HEK293T (cell line): ENCODE measurements at places on chromosomes 5 and 9.

GRCh38 chr9:206481-206880 lies 8.2 kb upstream of the DOCK8 start:
- DNase-seq, result no peak

DNA sequence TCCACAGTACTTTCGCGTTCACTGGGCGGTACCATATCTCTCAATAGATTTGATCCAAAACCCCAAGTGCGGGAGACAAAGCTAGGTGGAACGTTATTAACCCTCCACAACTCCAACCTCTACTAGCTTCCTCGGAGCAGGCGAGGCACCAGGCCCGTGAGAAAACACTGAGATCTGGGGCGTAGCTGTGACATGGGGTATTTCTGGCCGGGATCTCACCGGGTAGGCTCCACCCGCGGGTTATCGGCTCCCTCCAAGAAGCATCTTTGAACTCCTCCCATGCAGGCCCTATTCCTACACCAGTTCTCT lies 350 bp upstream of the SLC25A46 start:
- DNase-seq, result peak; percentile 57

DNA sequence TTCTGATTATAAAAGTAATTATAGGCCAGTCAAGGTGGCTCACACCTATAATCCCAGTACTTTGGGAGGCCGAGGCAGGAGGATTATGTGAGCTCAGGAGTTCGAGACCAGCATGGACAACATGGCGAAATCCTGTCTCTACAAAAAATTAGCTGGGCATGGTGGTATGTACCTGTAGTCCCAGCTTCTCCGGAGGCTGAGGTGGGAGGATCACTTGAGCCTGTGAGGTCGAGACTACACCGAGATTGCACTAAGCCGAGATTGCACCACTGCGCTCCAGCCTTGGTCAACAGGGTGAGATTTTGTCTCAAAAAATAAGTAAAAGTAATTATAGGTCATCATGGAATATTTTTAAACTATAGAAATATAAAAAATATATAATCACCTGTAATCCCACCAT lies 18.1 kb downstream of the IRF1 start:
- DNase-seq, result no peak

GRCh38 chr5:10621832-10622231 lies 58.0 kb downstream of the ANKRD33B start:
- DNase-seq, result no peak

DNA sequence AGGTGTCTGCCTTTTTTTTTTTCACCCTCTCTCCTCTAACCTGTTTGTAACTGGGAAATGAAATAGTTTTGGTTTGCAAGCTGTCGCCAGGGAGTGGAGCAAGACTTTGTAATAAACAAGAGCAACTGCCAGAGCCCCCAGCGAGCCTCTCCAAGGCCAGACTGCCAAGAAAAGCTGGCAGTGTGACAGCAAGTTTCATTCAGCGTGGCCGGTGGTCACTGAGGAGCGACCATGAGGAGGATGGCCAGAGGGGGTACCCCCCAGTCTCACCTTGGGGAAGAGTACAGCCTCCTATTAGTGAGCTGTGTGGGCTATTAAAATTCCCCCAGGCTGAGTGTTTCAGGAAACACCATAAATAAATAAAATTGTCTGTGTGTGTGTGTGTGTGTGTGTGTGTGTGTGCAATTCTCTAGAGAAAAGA lies 49.9 kb downstream of the ZFAND5 start:
- peak; percentile 19 for DNase-seq

DNA sequence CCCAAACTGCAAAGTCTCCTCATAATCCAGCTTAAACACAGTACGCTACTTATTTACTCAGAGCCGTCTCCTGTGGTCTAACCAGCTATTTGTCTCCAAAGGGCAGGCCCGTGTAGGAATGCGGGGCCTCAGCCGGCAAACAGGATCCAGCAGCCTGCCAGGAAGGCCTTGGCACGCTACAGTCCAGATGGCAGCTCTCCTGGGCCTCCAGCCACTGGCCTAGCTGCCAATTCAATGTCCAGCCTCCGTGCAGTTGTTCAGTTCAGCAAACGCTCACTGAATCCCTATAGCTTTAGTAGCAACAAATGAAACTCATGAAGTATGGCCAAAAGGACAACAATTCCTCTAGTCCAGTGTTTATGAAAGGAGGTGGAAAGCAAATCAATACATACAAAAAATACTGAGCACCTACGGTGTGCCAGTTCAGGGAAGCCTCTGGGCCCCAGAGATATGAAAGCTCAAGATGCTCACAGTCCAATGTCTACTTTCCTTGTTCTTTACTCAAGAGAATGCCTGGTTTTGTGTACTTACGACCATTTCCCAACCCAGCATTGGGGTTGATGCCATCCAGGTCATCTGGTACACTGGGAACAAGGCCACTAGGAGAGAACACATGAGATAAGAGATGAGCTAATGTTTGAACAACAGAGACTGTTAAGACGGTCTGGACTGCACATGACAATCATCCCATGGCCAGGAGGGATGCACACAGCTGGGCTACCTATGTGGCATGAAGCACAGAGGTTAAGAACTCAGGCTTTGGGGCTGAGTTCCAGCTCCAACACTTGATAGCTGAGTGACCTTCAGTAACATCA lies 8.3 kb downstream of the CDK5RAP2 start:
- DNase-seq, result no peak

DNA sequence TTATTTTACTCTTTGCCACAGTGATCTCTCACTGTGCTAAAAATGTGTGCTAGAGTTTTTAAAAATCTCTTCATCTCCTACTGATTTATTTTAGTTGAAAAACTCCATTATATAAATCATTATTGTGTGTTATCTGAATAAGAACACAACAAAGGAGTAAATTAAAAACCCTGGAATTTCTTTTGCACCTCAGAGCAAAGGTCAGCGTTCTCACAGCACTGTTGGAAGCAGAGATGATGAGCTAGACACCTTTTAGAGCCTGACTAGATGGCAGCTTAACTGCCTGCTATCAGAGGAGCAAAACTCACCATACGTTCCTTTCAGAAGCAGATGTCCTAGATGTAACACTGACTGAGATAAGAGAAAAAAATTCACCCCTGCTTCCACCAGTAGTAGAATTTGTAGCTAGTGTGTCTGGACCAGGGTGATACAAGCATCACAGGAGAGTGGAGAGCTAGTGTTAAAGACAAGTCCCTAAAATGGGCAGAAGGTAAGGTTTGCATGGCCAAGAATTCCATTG lies 147.1 kb downstream of the ENTREP1 start:
- no peak for DNase-seq

GRCh38 chr5:40499518-40500273 lies 180.0 kb upstream of the PTGER4 start:
- DNase-seq, result no peak

DNA sequence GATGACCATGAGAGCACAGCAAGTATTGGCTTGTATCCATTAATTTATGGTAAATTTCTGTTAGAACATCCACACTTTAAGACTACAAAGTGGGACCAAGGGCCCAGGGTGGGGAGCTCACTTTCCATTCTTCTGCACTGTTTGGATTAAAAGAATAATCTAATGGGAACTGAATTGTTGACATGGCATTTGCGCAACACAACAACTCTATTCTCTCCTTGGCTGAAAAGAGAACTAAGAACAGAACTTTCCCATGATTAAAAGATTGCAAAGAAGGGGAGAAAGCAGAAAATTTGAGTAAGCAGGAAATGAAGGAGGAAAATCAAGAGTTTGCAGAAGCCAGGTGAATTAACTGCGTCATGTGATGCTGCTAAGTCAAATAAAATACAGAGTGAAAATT lies 143.4 kb downstream of the HINT1 start:
- DNase-seq, result no peak

DNA sequence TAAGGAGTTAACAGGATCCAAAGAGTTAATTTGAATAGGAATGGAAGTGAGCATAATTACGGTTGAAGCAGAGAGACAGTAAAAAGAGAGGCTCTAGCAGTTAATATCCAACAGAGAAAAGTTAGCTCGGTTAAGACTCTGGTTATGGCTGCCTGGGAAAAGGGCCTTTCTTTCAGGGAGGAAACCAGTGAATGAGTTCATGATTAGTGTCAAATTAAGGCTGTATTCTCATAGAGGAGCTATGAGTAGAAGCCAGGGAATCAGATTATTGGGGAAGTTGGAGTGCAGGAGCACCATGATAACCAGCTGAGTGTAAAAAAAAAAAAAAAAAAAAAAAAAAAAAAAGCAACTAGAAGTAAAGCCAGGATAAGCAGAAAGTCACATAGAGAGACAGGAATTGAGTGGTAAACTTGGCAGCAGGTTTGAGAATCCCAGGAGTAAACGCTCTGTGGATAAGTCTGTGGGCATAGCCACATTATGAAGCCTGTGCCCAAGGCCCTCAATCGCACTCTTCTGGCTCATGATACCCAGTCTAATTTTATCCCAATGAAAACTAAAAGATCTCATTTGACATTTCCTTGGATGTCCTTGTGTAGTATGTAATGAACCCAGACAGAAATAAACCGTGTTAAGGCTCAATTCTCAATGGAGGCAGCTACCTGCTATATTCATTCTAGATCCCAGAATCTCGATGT lies 372.6 kb upstream of the MPDZ start:
- DNase-seq, result no peak

DNA sequence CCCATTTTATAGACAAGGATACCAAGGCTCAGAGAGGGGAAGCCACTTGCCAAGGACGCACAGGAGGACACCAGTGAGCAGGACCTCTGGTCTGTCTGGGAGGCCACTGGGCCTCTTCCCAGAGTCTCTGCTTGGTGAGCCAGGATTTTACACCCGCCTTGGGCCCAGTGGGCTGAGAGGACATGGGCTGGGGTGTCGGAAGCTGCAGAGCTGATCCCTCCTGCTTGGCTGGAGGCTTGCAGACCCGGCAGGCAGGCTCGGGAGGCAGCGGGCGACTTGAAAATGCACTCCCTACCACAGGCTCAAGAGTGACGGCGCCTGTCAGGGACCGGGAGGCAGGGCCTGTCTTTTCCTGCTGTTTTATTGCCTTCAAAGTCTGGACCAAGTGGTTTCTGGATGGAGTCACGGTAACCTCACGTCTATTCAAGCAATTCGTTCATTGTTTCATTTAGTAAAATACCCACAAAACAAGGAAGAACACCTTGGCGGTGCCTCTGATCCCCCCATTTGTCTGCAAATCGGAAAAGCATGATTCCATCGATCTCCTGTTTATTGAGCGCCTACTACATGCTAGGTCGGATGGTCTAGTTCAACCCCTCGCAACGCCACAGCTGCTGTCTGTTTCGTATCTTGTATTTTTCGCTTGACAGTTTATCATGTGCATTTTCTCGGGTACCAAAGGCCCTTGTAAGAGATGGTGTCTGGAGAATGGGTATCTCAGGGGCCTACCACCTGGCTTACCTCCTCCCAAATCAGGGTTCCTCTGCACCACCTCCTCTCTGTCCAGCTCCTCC lies 108.1 kb upstream of the IER5L start:
- no peak for DNase-seq

DNA sequence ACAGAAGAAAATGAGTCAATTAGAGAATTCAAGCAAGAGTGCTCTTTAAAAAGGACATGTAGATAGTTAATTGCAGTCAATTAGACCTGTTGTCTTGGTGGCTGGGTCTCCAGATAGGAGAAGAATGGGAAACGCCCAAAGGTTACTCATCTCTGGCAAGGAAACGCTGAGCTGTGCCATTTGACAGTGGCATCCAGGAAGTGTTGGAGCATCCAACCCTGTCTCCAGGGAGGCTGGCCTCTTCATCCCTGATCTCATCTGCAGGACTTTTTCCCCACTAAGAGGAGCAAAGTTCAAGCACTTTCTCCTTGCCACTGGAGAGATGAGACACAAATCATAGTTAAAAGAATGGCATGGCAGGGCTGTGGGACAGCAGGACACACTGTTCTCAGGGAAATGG lies 111.7 kb upstream of the MSX2 start:
- DNase-seq, result no peak

GRCh38 chr5:62489471-62489870 lies 76.9 kb downstream of the IPO11 start:
- DNase-seq, result no peak

- DNase-seq, result no peak
Observed at GRCh38 chr5:120790339-120790738, 326.2 kb downstream of the PRR16 start.

- no peak for DNase-seq
Observed at GRCh38 chr5:158812408-158812807, 287.3 kb downstream of the EBF1 start.

DNA sequence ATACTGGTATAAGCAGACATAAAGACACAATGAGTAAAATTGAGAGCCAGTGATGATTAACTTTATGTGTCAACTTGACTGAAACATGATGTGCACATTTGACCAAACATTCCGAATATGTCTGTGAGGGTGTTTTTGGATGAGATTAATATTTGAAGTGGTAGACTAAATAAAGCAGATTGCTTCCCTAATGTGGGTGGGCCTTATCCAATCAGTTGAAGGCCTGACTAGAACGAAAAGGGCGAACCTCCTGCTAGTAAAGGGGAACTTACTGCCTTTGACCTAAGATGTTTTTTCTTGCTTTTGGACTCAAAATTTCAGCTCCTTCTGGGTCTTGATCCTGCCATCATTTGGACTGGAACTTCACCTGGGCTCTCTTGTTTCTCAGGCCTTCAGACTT lies 1387.7 kb upstream of the CDH6 start:
- no peak for DNase-seq

DNA sequence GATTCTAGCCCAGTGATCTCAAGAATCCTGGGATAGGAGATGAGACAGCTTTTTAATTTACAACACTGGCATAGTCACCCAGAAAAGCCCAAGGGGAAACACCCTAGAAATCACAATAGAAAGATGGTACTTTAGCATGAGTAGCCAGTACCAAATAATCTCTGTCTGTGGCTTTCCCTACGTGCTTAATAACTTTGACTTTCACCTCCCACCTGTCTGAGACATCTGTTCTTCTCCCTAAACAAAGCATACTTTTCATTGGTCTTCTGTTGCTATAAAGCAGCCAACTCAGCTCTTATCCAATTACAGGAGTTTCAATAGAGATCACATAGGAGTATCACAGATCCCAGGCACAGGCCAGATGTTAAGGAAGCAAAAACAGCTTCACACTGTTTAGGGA lies 10.4 kb downstream of the MARCHF3 start:
- DNase-seq, result no peak

DNA sequence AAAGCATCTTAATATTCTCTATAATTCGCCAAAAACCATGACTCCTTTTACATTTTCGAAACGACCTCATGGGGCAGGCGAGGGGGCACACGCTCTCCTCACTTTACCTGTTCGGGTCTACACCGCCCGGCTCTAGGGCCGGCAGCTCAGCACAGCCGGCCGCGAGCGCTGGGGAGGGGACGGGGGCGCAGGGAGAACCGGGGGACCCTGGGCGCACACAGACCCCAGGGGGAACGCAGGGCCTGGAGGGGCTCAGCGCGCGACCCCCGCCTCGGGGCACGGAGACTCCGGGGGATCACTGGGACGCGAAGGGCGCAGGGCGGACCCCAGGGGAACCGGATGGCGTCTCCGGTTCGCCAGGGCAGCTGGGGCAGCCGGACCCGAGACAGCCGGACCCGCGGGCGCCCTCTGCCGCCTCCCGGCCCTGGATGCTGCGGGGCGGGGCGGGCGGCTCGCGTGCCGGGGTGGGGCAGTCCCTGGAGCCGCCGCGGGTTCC lies at the start of gene AHRR:
Gene AHRR, plus strand, starts transcription at position 485 of the 496 bp plus-strand sequence. CDS start 22,189 bp downstream, outside the sequence.
- DNase-seq, result peak; percentile 86
